Skin of body (tissue), 3 donors: ENCODE measurements at places on chromosomes 11 and 22. TPM values are rescaled to one million over a fixed set of nuclear protein-coding genes. Genes with fewer than 3 reads are reported as not detected.

CASP1 gene
- 57.9 TPM for total RNA-seq

LRRC74B gene
- total RNA-seq: 0.20 TPM

BACE1-AS gene
- total RNA-seq: 4.0 TPM

OR5P2 gene
- total RNA-seq: not detected

ZBTB16 gene
- total RNA-seq: 25.6 TPM

OR5B21 gene
- not detected for total RNA-seq

LARGE2 gene
- total RNA-seq: 6.8 TPM

GALR3 gene
- not detected for total RNA-seq

PKNOX2 gene
- 4.0 TPM for total RNA-seq

KRTAP5-11 gene
- 2.2 TPM for total RNA-seq

NDUFS3 gene
- total RNA-seq: 44.2 TPM

TSGA10IP gene
- total RNA-seq: not detected
